ENCODE measurements at places on chromosomes 5 and 9. TPM values are rescaled to one million over a fixed set of nuclear protein-coding genes. Genes with fewer than 3 reads are reported as not detected.

GRCh38 chr5:29089591-29090130, 2051.3 kb upstream of the CDH9 start:
- DNase-seq, result no peak

GRCh38 chr9:110220809-110221208, 12.8 kb upstream of the C9orf152 start:
- no peak for DNase-seq

Gene GAPVD1
- 54.2 TPM for total RNA-seq

Gene ATP10B
- total RNA-seq, result not detected

Gene KCNV2
- total RNA-seq, result not detected

DNA sequence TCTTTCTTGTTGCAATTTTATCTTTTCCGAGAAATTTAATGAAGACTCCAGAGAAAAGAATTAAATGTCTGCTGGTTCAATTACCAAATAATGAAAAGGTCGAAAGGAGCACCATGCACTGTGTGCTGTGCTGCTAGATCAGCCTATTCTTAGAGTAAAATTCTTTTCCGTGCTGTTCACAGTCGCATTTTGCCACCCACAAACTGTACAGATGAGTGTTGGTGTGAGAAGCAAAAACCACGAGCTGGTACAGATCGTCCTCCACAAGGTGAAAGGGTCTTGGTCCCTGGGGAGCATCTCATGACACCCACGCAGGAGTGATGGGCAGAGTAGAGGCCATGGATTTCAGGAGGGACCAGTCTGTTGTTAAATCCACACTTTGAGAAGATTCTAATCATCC, 143.8 kb upstream of the PUM3 start:
- DNase-seq, result no peak

DNA sequence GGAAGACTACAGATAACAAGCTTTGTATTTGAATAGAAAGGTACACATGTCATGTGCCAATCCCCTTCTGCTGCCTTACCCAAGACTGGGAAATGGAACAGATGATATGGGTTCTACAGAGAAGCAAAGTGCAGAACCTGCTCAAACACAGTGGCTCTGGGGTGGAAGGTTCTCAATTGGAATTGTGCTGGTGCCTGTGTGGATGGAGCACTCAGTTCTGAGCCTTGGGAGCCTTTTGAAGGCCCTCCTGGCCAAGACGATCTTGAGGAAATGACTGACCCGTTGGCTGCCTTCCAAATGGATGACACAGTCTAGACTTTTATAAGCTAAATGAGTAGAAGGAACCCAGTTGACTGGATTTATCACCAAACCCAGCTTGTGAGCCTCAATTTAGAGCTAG, 4.2 kb upstream of the PRSS3 start:
- no peak for DNase-seq
